ENCODE measurements at places on chromosomes 7 and 10. TPM values are rescaled to one million over a fixed set of nuclear protein-coding genes. Genes with fewer than 3 reads are reported as not detected.

The LRRTM3 gene
- not detected for total RNA-seq

The FAM131B gene
- total RNA-seq, result 1.3 TPM

The EPHA1 gene
- total RNA-seq, result not detected

The METTL27 gene
- total RNA-seq, result 9.0 TPM

The FXYD4 gene
- not detected for total RNA-seq

The TMEM248 gene
- 98.2 TPM for total RNA-seq

The LRRN3 gene
- total RNA-seq, result 1.7 TPM

The HOXA2 gene
- total RNA-seq, result 0.12 TPM

The DYDC2 gene
- total RNA-seq, result not detected

The CACNB2 gene
- 0.73 TPM for total RNA-seq

The PTF1A gene
- total RNA-seq, result not detected

The PNLIPRP2 gene
- total RNA-seq, result not detected

The ZNF503 gene
- total RNA-seq, result 50.1 TPM

The CAPZA2 gene
- total RNA-seq, result 139 TPM

The AKR1C8 gene
- total RNA-seq, result not detected

The TUBAL3 gene
- not detected for total RNA-seq

The KCNMA1 gene
- 52.9 TPM for total RNA-seq

The COBL gene
- total RNA-seq, result not detected

The IL6 gene
- total RNA-seq, result 20.2 TPM

Data from hair follicle dermal papilla cell (primary cell).